ENCODE measurements at places on chromosomes 1 and 21. TPM values are rescaled to one million over a fixed set of nuclear protein-coding genes. Genes with fewer than 3 reads are reported as not detected.

HOOK1 gene
- total RNA-seq: 0.53 TPM

- no peak for DNase-seq
Observed at GRCh38 chr1:103190766-103191165, 82.4 kb upstream of the COL11A1 start.

TTC22 gene
- total RNA-seq: 0.36 TPM

DNA sequence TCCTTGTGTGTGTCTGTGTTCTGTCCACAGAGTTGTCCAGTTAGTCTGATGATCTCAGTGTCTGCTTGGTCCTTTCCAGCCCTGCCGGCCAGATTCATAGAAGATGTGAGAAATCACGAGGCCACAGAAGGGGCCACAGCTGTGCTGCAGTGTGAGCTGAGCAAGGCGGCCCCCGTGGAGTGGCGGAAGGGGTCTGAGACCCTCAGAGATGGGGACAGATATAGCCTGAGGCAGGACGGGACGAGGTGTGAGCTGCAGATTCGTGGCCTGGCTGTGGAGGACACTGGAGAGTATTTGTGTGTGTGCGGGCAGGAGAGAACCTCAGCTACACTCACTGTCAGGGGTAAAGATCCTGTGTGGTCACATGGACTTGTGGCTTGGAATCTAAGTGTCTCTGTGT lies 95.8 kb downstream of the OBSCN start:
- DNase-seq: no peak

DNA sequence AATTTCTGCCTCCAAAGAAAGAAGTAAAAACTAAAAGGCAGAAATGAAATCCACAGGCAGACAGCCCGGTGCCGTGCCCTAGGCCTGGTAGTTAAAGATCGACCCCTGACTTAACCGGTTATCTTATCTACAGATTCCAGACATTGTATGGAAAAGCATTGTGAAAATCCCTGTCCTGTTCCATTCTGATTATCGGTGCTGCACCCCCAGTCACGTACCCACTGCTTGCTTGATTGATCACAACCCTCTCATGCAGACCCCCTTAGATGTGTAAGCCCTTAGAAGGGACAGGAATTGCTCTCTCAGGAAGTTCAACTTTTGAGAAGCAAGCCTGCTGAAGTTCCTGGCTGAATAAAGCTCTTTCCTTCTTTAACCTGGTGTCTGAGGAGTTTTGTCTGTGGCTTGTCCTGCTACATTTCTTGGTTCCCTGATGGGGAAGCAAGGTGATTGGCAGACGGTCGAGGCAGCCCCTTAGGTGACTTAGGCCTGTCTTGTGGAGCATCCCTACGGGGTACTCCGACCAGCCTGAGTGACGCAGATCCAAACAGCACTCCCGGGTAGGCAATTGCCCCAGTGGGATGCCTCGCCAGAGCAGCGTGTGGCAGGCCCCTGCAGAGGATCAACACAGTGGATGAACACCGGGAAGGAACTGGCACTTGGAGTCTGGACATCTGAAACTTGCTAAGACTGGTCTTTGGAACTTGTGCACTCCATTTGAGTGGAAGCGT lies 111.2 kb upstream of the PPM1J start:
- DNase-seq: no peak

Measured in sciatic nerve (tissue), 2 donors.